Osteocyte (in vitro differentiated cells): ENCODE measurements at places on chromosomes 5 and 9. TPM values are rescaled to one million over a fixed set of nuclear protein-coding genes. Genes with fewer than 3 reads are reported as not detected.
A peak's percentile ranks its signal among the peaks of the same experiment; 100 is the strongest.

- no peaks in the 10 kb centered on the region for H3K4me1 ChIP-seq
Measured at GRCh38 chr5:39146831-39147540, 72.4 kb downstream of the FYB1 start.

Gene NMUR2
- total RNA-seq = not detected in 2 replicates

- peaks cover 49% of the 10 kb centered on the region for H3K36me3 ChIP-seq
- no peak for DNase-seq
- peaks cover 58% of the 10 kb centered on the region for H3K4me1 ChIP-seq
- H3K27me3 ChIP-seq = no peaks in the 10 kb centered on the region
Measured at GRCh38 chr5:128498844-128499455, 39.1 kb downstream of the FBN2 start.

GRCh38 chr9:113011911-113012381 is at the start of gene ZNF883:
TSS of gene ZNF883 (minus strand) at chr9:113012192.
- H3K27ac ChIP-seq = peak within 1 kb of the TSS; percentile 81
- no peaks in the 10 kb centered on the region for H3K27me3 ChIP-seq
- peaks cover 10% of the 10 kb centered on the region for H3K4me1 ChIP-seq
- peaks cover 14% of the 10 kb centered on the region for H3K36me3 ChIP-seq
- no peak for DNase-seq
- H3K4me3 ChIP-seq = peak within 1 kb of the TSS; percentile 86

Gene SEMA6A
- total RNA-seq = 2.3 and 2.6 TPM in 2 replicates

DNA sequence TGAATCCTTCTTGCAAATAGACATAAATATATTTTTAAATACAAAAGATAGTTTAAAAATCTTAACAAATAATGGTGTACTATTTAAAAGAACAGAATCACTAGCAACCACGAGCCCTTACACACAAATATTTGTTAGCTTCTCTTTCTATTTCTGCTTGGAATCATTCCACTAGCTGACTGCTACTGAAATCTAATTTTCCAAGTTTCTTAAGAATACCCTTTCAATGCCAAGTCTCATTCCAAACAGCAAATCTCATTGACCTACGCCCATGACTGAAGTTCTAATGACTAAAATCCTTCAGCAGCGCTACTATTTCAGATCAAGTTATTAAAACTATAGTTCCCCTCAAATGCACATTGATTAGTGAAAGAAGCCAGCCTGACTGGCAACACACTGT is 13.2 kb upstream of the PPP1R2B start:
- no peak overlapping the region for H3K27ac ChIP-seq
- no peaks in the 10 kb centered on the region for H3K4me1 ChIP-seq
- no peak for DNase-seq
- H3K36me3 ChIP-seq = no peaks in the 10 kb centered on the region
- peaks cover 4% of the 10 kb centered on the region for H3K27me3 ChIP-seq

DNA sequence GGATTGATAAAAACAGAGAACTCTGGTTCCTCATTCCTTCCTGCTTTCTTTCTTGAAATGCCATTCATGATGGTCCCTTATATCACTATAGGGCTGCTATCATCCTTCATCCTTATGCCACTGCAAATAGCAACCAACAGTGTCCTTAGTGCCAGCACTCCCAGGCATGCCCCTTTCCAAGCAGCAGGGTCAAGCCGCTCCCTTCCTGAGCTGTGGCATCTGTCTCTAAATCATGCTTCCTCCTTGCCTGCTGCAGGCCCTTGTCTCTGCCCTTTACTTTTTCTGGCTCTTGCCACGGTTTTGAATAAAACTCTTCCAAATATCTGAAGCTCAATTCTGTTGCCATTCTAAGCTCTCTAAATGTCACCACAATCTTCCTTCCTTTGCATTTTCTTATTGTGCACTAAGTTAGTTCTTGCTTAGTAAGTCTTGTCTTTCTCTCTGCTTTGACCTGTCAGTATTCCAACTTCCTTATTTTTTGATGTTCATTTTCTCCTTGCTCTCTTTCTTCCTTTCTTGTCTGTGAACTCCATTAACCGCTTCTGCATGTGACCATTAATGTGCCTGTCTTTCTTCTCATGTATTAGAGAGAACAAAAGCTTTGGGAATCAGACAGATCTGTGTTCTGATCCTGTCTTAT is 19.9 kb downstream of the TLR4 start:
- H3K27me3 ChIP-seq = no peaks in the 10 kb centered on the region
- no peaks in the 10 kb centered on the region for H3K36me3 ChIP-seq
- DNase-seq = no peak

- peaks cover 21% of the 10 kb centered on the region for H3K4me1 ChIP-seq
- peaks cover 15% of the 10 kb centered on the region for H3K36me3 ChIP-seq
- H3K27ac ChIP-seq = peak overlapping the region; percentile 58
- DNase-seq = no peak
- H3K4me3 ChIP-seq = no peak overlapping the region
Measured at GRCh38 chr9:122075135-122076030, 17.7 kb downstream of the TTLL11 start.

Gene AFAP1L1
- 2.2 and 2.3 TPM in 2 replicates for total RNA-seq

Gene PGM5
- total RNA-seq = not detected in 2 replicates

- H3K36me3 ChIP-seq = no peaks in the 10 kb centered on the region
- H3K4me1 ChIP-seq = no peaks in the 10 kb centered on the region
- no peak overlapping the region for H3K4me3 ChIP-seq
- no peak for DNase-seq
- no peak overlapping the region for H3K27ac ChIP-seq
Measured at GRCh38 chr9:74810200-74810599, 77.5 kb downstream of the TRPM6 start.

Gene CCNG1
- 163 and 165 TPM in 2 replicates for total RNA-seq

Gene PCDHB8
- total RNA-seq = 0.81 and 1.1 TPM in 2 replicates

GRCh38 chr9:133991964-133992779 is at the start of gene VAV2:
TSS of gene VAV2 (minus strand) at chr9:133992324. CDS start at chr9:133992278, 46 bp downstream.
- H3K4me3 ChIP-seq = peak within 1 kb of the TSS; percentile 79
- H3K27me3 ChIP-seq = no peaks in the 10 kb centered on the region
- H3K27ac ChIP-seq = peak within 1 kb of the TSS; percentile 90
- DNase-seq = peak; percentile 86

DNA sequence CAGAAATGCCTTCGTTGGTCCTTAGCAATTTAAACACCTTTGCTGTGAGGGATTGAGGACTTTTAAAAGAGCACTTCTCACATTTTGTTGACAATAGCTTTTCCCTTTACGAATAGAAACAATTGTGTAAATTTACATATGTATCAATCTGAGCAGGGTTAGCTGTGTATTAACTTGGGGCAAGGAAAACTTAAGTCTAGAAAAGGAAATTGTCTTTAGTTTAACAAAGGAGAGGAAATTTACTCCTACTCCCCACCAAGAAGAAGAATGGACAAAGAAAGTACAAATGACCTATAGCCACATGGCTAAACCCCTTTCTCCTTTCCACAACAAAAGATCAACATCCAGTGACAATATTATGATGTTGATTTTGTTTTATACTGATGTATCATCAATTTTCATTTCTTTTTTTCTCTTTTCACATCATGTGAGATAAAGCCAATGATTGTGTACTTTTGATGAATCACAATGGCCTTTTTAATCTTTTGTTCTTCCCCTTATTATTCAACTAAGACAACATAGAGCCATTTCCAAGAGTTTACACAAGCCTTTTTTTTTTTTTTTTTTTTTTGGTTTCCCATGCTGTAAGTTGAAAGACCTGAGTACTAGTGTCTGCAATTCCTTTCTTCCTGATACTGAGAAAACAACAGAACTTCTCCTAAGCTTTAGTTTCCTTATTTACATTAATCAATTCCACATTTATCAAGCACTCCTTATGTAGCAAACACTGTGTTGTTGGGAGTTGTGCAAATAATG is 19.0 kb downstream of the FOXB2 start:
- H3K36me3 ChIP-seq = no peaks in the 10 kb centered on the region
- no peaks in the 10 kb centered on the region for H3K4me1 ChIP-seq
- no peak overlapping the region for H3K27ac ChIP-seq

Gene FGF10
- total RNA-seq = not detected in 2 replicates

DNA sequence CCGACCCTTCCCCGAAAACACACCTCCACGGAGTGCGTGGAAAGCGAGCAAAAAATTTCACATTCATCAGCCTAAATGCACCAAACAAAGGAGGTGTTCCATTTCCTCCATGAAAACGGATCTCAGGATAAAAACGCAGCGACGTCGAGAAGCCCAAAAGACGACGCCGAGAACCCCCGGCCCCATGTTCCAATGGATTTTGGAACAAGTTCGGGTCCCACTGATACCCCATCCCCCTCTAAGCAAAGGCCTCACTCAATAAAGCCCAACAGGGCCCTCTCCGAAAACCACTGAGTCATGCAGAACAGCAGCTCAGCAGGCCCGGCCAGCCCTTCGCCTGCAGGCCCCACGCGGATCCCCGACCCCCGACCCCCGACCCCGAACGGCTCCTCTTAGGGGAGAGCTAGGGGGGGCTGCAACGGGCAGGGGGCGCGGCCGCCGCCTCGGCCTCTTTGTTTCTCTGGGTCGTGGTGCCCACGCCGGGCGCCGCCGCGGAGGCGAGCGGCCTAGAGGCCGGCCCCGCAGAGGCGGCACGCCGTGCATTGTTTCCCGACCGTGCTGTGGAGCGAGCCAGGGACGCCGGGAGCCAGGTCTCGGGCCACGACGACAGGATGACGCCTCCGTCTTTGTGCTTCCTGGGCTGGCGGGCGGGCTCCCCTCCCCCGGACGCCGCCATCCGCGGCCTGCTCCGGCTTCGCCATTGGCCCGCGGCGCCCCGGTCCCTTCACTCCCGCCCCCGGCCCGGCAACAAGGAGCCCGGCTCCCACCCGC is 915 bp downstream of the ZFAND5 start:
- H3K27me3 ChIP-seq = no peaks in the 10 kb centered on the region
- peaks cover 40% of the 10 kb centered on the region for H3K4me1 ChIP-seq
- peak; percentile 85 for DNase-seq

GRCh38 chr9:108537756-108538155 is 318.0 kb downstream of the ACTL7B start:
- no peak for DNase-seq
- no peaks in the 10 kb centered on the region for H3K36me3 ChIP-seq
- H3K27ac ChIP-seq = peak overlapping the region; percentile 20

DNA sequence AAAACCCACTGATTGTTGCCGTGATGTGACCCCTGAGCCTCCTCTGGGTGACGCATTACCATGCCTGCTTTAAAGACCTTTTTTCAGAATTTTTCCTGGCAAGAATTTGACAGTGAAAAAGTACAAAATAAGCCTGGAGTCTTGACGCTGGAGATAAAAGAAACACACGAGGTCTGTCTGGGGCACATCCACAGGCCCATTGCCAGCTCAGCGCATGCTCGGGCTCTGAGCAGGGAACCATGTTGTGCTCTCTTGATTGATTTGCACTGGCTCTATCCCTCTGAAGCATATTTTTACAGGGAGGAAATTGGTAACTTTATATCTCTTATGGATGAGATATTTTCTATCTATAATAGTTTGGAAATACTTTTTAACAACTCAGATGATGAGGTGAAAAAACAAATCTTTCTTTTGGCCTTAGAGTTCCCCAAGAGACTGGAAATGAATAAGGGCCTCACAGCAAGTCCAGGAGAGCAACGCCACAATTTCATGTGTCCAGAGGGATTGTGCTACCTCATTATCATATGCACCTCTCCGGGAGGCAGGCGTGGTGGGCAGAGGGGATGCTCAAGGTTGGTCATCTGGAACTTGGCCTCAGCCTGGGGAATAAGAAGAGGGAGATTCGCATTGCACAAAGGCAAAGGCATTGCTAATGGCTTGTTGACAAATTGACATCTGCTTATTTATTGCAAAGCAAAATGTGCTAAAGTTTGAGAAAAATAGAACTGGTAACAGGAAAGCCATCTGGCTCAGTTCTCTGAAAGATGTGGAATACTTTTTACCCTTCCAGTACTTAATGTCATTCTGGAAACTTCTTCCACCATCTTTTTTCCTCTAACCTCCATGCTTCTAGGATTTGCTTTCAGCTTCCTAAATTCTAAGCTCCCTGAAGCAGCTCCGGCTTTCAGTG is 183.8 kb downstream of the PJA2 start:
- no peak overlapping the region for H3K27ac ChIP-seq
- no peaks in the 10 kb centered on the region for H3K36me3 ChIP-seq
- no peak overlapping the region for H3K4me3 ChIP-seq
- H3K27me3 ChIP-seq = no peaks in the 10 kb centered on the region
- DNase-seq = peak; percentile 49
